Epithelial cell of proximal tubule (primary cell): ENCODE measurements at places on chromosomes 3 and 15.
A peak's percentile ranks its signal among the peaks of the same experiment; 100 is the strongest.

DNA sequence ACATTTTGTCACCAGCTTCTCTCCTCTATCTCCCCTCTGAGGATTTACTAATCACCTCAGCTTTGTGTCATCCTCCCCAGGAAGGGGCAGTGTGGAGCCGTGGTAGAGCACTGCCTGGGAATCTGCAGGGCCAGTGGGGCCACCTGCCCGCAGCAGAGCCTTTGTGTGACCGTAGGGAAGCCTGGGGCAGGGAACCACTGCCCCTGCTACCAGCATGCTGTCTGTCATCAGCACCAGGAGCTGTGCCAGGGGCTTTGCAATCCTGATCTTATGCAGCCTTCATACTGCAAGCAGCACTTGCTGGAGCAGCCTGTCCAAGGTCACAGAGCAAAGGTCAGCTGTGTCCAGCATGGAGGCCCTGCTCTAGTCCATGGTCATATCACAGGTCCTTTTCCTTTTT, 170.2 kb upstream of the IL12A start:
- DNase-seq, result no peak

DNA sequence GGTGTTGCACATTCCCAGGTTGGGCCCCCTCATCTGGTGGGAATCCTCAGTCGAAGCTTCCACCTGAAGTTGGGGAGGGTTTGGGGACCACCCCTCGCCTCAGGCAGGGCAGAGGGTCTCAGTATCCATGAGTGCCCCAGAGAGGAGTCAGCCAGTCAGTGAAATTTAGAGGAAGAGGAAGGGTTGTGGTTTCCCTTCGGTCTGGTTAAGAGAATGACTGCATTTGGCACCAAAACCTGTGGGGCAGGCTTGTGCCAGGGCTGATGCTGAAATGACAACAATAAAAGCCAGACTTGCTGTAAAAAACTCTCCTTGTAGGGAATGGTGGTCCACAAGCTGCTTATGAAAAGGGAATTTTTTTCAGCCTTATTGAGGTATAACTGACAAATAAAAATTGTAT, 22.6 kb downstream of the LMCD1 start:
- DNase-seq, result no peak

- peak; percentile 81 for DNase-seq
Measured at GRCh38 chr15:41490355-41490754, 3.3 kb upstream of the ITPKA start.

DNA sequence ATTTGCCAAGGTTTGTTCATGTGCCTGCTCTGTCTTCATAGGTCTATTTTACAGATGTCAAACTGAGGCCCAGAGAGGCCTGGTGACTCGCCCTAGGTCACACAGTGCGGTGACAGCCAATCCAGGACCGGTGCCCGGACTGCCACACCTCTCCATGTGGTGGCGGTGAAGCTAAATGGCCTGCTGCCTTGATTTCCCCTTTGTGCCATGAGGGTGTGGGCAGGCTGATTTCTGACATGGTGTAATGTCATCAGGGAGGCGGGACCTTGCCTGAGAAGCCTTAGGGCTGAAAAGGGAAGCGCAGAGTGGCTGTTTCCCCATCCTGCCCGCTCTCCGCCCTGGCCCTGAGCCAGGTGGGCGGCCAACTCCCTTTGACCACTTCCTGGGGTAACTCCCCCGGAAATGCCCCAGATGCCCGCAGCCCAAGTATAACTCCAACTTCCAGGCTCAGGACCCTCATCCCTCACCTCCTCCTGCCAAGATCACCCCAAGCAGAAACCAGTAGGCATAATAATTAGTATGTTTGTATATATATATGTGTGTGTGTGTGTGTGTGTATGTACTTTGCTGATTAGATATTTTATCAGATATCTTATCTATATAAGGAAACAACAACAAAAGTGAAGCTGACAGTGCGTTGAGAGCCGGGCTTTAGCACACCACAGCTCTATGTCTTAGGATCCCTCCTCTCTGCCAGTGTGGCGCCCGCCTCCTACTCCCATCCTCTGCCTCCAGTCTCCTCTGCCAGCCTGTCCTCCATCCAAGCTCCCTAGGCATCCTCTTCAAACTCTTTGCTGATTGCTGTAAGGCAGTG, 63.9 kb downstream of the IQSEC1 start:
- no peak for DNase-seq

DNA sequence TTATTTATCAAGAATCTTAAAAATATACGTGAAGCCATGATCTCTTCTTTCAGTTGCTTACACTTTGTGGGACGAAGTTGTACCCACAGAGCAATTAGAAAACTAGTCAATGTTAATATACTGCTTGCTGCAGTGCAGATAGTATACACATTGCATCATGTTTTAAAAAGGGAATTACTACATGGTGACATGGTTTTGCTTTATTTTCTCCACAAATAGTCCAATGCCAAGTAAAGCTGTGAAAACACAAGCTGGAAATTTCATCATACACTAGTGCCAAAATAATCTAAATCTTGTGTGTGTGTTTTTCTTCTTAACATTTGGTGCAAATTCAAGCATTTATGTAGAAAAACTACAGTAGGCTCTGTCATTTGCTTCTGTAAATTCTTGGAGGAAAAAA, 233.0 kb downstream of the EPHA3 start:
- DNase-seq, result no peak

DNA sequence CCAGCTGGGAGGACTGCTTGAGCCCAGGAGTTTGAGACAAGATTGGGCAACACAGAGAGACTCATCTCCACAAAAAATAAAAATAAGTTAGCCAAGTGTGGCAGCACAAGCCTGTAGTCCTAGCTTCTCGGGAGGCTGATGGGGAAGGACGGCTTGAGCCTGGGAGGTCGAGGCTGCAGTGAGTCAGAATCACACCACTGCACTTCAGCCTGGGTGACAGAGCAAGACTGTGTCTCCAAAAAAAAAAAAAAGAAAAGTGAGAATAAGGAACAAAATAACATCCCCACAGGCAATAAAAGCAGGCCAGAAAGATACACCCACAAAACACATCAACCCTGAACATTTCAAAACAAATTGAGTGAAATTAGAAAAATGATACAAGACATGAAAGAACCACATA, 48.7 kb upstream of the OCA2 start:
- DNase-seq, result no peak

- DNase-seq, result no peak
Measured at GRCh38 chr15:62391641-62392262, 226.7 kb upstream of the C2CD4B start.

- DNase-seq, result no peak
Measured at GRCh38 chr3:142656575-142656974, 60.4 kb downstream of the PLS1 start.

- no peak for DNase-seq
Measured at GRCh38 chr3:193704431-193704830, 111.4 kb downstream of the OPA1 start.
